K562 (cell line): ENCODE measurements at places on chromosomes 3 and 15.
A peak's percentile ranks its signal among the peaks of the same experiment; 100 is the strongest.

GRCh38 chr3:82814660-82815059 lies 1053.2 kb upstream of the GBE1 start:
- DNase-seq, result no peak

- no peak for DNase-seq
Observed at GRCh38 chr15:70348581-70349344, 251.0 kb upstream of the TLE3 start.

- no peak for DNase-seq
Observed at GRCh38 chr15:81413851-81414250, 39.8 kb upstream of the TMC3 start.

GRCh38 chr3:141478139-141478538 lies 8.7 kb upstream of the RASA2 start:
- no peak for DNase-seq

DNA sequence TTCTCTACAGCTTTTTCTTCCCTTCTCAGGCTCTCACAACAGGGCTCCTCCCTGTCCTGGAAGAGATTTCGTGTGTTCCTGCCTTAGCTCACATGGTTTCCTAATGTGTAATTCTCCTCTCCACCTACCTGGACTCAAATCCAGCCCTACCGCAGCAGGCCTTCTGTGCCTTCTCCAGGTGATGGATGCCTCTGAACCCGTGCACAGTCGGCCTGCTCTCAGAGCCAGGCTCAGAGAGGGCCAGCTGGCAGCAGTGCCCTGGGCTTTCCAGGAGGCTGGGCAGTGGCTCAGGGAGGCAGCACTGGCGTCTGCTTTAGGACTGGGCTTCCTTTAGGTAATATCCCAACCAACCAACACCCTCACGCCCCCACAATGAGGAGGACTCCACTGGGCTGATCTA lies 123.2 kb upstream of the TMC3 start:
- no peak for DNase-seq

- no peak for DNase-seq
Observed at GRCh38 chr3:153246806-153247205, 84.8 kb downstream of the RAP2B start.

GRCh38 chr3:129688271-129688895 lies 81.9 kb upstream of the PLXND1 start:
- no peak for DNase-seq

- no peak for DNase-seq
Observed at GRCh38 chr3:32816439-32817256, 1.1 kb upstream of the TRIM71 start.

DNA sequence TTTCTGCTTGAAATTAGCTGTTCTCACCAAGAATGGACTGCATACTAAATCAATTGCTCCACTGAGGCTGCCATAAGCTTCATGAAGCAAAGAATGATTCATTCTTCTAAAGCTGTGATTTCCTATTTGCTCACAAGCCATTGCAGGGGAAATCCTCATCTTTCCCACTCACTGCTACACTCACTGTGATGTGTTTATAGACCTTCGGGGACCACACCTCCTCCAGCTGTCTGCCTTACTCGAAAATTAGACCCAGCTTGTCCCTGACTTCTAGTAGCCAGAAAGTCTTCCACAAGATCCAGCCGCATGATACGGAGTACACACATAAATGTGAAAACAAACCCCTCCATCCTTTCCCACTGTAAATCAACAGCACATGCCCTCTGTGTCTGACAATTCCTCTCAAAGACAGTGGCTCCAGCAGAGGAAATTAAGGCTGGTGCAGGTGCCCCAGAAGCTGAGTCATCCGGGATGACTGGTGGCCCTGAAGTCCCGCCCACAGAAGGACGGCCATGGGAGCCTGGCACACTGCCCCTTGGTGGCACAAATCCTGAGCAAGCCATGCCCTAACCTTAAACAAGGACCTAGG lies 172.0 kb downstream of the STT3B start:
- DNase-seq, result no peak

- no peak for DNase-seq
Observed at GRCh38 chr3:97691354-97691753, 73.2 kb upstream of the ARL6 start.

DNA sequence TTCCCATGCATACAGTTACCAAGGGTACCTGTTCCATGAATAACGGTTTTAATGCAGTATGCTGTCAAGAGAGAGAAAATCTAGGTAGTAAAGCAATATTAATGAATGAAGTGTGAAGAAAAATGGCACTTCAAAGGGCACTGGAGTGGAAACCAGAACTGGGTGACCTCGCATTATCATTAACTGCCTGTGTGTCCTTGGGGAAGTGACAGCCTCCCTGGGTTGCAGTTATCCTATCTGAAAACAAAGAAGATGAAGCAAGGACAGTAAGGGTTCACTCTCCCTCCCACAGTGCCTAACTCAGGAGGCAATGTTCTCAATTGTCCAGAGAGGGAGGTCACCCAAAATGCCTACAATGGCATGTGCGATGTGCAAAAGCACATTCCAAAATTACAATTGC lies 15.1 kb downstream of the MTHFS start:
- DNase-seq, result no peak

GRCh38 chr15:55823699-55824340 lies 80.9 kb upstream of the PRTG start:
- no peak for DNase-seq

DNA sequence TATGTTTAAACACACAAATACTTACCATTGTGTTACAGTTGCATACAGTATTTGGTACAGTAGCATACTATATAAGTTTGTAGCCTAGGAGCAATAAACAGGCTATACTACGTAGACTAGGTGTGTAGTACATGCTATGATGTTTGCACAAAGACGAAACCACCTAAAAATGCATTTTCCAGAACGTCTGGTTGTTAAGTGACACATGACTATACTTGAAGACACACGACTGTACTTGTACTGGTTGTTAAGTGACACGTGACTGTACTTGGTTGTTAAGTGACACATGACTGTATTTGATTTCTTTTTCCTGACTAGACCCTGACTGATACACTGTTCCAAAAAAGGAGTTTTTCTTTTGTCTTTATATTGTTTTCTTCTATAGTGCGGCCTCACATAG lies 34.1 kb downstream of the RAB8B start:
- DNase-seq, result no peak

GRCh38 chr3:106957029-106957428 lies 420.2 kb upstream of the CCDC54 start:
- DNase-seq, result no peak

DNA sequence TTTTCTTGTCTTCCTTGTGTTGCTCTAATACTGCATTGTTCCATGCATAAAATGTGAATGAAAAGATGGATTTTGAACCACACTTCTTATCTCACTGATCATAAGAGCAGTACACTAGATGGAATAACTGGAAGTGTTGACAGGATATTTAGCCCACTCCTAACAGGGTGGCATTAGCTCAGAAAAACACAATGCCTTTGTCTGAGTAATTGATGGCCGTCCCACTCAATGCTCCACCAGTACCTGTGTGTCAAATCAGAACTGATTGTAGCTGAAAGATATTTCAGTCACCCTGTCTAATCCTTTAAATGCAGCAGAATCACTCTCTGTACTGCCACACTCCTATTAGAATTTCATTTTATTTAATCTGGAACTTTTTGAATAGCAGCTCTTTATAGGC lies 526.5 kb downstream of the UNC13C start:
- no peak for DNase-seq

GRCh38 chr15:84766461-84767035 lies 18.2 kb downstream of the ZNF592 start:
- no peak for DNase-seq

DNA sequence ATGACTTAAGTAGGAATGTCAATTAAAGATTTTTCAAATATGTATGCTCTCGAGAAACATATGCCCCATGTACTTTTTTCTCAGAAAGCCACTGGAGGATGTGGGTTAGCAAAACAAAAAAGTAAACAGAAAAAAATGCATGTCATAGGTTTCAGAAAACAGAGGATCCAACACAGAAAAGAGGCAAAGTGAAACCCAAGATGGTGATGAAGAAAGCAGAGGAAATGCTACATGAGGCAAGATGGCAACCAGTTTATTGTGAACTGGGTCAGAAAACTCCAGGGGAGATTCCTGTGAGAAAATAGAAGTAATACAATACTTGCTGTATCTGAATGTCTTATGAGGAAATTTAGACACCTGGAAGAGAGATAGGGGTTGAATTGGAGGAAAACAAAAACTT lies 30.8 kb upstream of the EOMES start:
- no peak for DNase-seq

DNA sequence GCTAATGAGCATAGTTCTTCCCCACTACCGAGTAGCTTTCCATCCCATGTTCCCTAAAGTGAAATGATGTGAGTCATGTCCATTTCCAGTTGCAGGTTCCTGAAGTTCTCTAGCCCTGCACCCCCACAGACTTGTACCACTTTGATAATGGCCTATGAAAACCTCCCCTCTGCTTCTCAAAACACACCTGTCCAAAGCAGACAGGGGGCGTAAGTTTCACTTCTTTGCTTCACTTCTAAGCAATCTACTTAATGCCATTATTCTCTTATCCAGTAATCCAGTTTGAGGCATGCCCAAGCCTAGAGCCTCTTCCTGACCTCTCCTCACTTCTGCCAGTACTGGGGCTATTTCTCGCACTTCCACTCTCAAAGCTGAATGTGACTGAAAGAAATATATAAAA lies 305.1 kb downstream of the IGSF11 start:
- DNase-seq, result no peak

GRCh38 chr15:71259866-71260265 lies 144.6 kb downstream of the THSD4 start:
- no peak for DNase-seq

GRCh38 chr3:193720169-193720568 lies 127.2 kb downstream of the OPA1 start:
- no peak for DNase-seq

GRCh38 chr3:53181024-53181371 lies 20.0 kb downstream of the PRKCD start:
- DNase-seq, result no peak

- DNase-seq, result no peak
Observed at GRCh38 chr3:192422997-192423342, 304.4 kb downstream of the FGF12 start.

DNA sequence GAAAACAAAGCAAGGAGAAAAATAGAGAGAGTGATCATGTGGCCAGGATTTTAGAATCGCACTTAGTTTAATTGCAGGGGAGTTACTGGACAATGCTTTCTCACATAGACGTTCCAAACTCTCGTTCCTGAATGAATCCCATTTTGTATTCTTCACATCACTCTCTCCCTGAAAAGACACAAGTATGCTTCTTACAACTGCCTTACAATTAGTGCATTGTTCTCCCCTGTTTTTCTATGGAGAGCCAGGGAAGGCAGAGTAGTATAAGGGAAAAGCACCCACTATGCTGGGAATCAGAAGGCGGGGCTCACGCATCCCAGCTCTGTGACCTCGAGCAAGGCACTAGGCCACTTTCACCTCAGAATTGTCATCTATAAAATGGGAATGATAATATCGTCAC lies 14.4 kb downstream of the TMOD2 start:
- DNase-seq, result no peak

GRCh38 chr15:49303003-49303402 lies 120.0 kb upstream of the FGF7 start:
- DNase-seq, result no peak

DNA sequence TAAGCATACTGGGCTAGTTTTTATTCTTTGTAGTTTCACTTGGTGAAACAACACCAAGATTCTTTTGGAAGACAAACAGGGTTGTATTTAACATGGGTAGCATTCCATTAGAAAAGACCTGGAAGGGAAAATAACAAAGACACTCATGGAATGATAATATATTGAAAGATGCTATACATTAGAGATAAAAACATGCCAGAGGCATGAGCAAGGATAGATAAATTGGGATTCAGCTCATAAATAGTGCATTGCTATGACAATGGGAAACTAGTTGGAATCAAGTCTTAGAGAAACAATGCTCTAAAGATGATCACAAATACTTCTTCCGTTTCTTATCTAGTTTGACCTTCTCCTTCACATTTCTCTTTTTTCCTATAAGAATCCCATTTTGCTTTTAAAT lies 677.4 kb downstream of the ZNF385D start:
- DNase-seq, result no peak

DNA sequence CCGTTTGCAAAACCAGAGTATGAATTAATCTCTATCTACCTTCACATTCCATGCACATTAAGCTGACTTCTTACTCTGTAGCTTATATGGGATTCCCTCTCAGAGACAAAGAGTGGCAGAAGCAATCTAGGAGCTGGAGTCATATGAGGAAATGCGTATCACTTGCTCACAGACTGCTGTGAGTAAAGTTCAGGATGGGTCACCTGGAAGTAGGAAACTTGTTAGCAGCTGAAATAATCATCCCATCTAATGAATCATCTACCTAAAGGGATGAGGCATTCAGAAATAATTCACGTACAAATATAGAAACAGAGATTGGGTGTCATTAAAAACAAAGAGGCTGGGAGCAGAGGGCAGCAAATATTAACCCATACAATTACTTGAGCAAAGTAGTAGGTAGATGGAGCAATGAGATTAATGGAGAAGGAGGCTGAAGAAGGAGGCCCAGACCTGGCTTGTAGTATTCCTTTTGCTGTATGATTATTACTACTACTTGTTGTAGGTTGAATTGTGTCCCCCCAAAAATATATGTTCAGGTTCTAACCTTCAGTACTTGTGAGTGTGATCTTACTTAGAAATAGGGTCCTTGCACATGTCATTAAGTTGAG lies 866.3 kb downstream of the ROBO2 start:
- no peak for DNase-seq

- DNase-seq, result no peak
Observed at GRCh38 chr3:3632449-3632848, 166.8 kb upstream of the LRRN1 start.

DNA sequence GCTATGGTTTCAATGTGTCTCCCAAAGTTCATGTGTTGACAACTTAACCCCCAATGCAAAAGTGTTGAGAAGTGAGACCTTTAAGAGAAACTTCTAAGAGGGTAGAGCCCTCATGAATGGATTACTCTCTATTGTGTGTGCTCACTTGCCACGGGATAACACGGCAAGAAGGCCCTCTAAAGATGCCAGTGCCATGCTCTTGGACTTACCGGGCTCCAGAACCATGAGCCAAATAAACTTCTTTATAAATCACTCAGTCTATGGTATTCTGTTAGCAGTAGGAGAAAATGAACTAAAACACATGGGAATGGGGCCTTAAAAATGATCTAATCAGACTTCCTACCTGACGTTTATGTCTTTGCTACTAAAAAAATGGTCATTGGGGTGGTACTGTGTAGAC lies 2.6 kb upstream of the TCF12 start:
- DNase-seq, result no peak

DNA sequence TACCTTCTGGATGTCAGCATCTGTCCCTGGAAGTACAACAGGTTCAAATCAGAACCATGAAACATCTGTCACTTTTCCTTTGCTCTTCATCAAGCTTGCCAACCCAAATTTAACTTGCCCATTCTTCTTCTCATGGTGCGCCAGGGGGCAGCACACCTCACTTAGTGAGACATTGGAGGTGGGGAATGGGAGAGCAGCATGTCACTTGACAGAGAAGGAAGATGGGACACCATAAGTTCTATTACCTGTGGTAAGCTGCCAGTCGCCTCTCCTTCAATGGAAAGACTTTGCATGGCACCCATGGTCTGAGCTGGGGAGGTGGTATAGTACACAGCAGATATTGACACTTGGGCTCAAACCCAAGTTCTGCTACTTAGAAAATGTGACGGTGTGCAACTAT lies 2.9 kb downstream of the SCN5A start:
- DNase-seq, result peak; percentile 74
